ENCODE measurements at places on chromosomes 2 and 18.

GRCh38 chr2:118089139-118089800, 999 bp downstream of the INSIG2 start:
- no peak for DNase-seq

DNA sequence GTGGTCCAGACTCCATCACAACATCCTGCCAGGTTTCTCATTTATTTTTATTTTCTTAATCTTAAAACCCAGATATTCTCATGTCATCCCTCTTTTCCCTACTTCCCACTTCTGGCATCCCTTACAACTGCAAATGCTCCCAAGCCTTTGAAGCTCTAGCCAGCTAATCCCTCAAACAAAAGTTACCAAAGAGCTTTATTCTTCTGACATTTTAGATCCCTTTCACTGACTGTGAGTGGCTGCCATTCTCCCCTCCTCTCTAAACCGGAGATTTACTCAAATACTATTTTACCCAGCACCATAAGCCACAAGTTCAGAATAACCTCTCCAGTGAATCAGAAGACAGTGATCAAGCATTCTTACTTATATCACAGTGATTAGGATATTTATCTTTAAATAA, 569.0 kb upstream of the SYT4 start:
- no peak for DNase-seq

- DNase-seq, result no peak
Measured at GRCh38 chr2:65479524-65479923, 47.1 kb upstream of the SPRED2 start.

GRCh38 chr2:55160422-55160821, 71.7 kb downstream of the CLHC1 start:
- no peak for DNase-seq

- DNase-seq, result no peak
Measured at GRCh38 chr2:84900971-84901370, 4.5 kb upstream of the TMSB10 start.

- DNase-seq, result no peak
Measured at GRCh38 chr2:134153294-134153880, 100.5 kb upstream of the MGAT5 start.

DNA sequence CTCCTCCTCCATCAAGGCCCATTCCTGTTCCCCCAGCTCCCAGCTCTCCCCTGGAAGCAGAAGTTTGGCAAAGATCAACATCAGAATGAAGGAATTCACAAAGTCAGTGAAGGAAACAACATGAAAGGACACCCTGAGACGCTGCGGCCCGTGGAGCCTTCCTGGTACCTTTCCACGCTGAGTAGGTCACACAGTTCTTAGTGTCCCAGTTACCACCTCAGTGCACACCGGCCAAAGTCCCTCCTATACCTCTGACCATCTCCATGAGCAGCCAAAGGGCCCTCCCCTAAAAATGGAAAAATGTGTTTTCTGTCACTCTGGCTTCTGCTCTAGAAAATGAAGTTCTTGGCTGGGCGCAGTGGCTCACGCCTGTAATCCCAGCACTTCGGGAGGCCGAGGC, 191.6 kb upstream of the AGAP1 start:
- DNase-seq, result no peak

- DNase-seq, result no peak
Measured at GRCh38 chr2:165576409-165577154, 107.1 kb downstream of the CSRNP3 start.

Data from stimulated activated CD4-positive, alpha-beta T cell treated with anti-CD3 and anti-CD28 coated beads, Interleukin-15, amount 100 ng/mL, for 1 hour (primary cell).